ENCODE measurements at places on chromosomes 7 and 10.

DNA sequence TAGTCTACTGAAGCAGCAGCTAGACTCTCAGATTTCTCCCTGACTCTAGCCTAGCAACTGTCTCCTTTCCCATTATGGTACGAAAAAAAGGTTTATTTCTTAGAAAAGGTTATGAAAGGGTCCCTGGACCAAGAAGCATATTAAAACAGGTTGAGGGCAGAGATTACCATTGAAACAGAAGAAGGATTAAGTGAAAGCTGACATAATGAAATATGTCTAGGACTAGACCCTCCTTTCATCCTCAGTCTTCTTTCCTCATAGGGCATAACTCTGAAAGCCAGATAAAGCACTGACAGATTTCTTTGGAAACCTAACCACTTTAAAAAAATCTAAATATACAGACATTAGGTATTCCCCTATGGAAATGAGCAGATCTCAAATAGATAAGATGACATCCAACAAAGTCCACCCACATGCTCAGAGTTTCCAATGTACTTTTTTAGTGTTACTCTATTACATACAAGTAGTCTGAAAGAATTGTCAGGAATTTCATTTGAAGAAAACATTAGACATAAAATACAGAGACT lies 58.6 kb downstream of the JMJD1C start:
- no peak for DNase-seq

DNA sequence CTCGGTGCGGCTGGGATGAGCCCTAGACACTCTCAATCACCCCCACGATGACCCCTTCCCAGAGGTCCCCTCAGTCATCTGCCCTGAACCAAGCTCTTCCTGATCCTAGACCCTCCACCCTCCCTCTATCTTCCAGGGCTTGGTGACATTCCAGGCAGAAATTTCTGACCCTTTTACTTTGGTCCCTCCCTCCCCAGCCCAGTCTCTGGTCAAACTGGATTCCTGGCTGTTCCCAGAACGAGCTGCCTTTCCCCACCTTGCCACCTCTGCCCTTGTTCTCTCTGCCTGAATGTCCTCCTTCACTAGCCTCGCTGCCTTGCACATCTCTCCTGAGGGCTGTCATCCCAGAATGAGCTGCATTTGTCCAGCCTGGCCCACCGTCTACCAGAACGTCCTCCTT lies 1.3 kb upstream of the CLDN4 start:
- no peak for DNase-seq

GRCh38 chr7:137882261-137882668 lies 35.5 kb upstream of the DGKI start:
- no peak for DNase-seq

GRCh38 chr10:13784067-13784466 lies 197.3 kb downstream of the PRPF18 start:
- no peak for DNase-seq

GRCh38 chr7:128113839-128114238 lies 82.6 kb upstream of the LRRC4 start:
- DNase-seq: no peak

DNA sequence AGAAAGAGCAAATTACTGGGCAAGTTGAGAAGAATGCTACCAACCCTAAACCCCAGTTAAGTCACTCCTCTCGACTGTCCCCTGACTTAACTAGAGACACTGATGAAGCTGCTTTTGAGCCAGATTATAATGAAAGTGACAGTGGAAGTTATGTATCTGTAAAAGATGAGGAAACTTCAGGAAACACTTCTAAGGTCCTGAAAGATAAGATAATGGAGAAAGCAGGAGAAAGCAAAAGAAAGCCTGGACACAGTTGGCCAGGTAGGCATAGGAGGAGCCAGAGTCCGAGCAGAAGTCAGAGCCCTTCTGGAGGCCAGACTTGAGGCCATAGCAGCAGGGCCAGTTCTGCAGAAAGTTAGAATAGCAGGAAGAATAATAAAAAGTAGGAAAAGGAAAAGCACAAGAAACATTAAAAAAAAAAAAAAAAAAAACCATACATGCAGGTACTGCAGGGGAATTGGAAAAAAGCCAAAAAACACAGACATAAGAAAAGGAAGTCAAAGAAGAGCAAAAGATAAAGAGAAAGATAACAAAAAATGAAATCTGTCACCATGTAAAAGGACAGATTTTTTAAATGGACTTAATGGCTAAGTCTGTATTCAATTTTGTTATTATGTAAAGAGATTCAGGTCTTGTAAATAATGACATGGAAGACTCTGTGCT lies 101.0 kb upstream of the KCNMA1 start:
- DNase-seq: no peak

- no peak for DNase-seq
These were observed at the start of gene NKX6-2 for GRCh38 chr10:132785723-132786475. Gene NKX6-2, minus strand, starts transcription at chr10:132786147. Its CDS starts 199 bp downstream, at chr10:132785948.

- peak; percentile 65 for DNase-seq
These were observed 141.7 kb downstream of the AUTS2 start for GRCh38 chr7:69739931-69740431.

DNA sequence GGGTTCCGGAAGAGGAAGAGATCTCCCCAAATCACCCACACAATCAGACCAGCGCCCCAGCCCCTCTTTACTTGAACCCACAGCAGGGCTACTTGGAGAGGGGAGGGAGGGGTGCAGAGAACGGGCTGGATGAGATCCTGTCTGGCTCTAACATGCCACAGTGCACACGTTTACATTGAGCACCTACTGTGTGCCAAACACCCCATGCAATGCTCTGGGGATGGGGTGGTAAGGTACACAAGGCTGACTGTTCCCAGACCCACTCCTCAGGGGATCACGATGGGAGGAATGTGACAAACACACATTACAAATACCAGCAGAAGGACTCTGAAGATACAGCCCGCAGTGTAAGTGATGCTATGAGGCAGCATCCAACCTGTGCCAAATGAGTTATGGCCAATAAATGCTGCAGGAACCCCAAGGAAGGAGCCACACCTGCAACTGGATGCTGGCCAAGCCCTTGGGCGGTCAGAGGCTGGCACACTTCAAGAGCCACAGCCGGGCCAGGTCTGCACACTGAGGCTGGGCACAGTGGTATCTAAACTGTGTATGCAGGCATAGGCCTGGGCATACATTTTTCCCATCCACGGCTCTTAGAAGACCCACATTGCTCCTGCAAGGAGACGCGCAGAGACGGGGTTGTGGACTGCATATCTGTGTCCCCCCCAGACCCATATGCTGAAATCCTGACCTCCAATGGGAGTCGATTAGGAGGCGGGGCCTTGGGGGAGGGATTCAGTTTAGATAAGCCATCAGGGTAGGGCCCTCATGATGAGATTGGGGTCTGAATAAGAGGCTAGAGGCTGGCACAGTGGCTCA lies 6.4 kb downstream of the SPOCK2 start:
- no peak for DNase-seq

DNA sequence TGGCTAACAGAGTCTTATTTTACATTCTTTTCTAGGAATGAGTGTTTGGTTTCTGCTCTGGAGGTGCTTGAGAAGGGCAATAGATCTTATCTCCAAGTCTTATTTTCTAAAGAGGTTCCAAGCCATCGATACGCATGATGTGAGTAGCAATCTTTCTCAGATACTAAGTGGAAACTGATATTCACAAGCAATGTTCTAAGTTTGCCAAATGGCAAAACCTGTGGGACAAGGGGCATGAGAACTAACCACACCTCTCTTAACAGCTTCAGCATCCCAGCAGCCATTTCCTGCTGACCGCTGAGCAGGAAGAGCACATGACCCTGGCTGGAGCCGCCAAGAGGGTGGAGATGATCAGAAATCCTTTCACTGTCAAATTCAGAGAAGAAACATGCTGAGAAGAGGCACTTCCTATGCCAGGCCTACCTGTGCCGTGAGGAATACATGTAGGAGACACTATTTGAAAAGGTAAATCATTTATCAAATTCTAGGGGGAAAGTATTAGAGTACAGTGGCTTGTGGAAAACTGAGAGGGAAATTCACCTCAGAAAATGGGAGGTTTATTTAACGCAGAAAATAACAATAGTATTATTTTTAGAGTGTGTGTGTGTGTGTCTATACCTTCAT lies 35.2 kb downstream of the CCDC71L start:
- no peak for DNase-seq

GRCh38 chr10:11877591-11877905 lies 54.4 kb downstream of the PROSER2 start:
- no peak for DNase-seq

- no peak for DNase-seq
These were observed 45.0 kb downstream of the DNMBP start for GRCh38 chr10:99964791-99965190.

GRCh38 chr7:110308791-110309190 lies 782.1 kb upstream of the LRRN3 start:
- no peak for DNase-seq

GRCh38 chr10:6885284-6885683 lies 305.2 kb upstream of the PRKCQ start:
- no peak for DNase-seq

- no peak for DNase-seq
These were observed 95.5 kb downstream of the CELF2 start for GRCh38 chr10:11113156-11113555.

GRCh38 chr10:63763744-63764143 lies 242.5 kb downstream of the REEP3 start:
- no peak for DNase-seq

GRCh38 chr7:51080622-51081269 lies 235.9 kb downstream of the COBL start:
- DNase-seq: no peak

DNA sequence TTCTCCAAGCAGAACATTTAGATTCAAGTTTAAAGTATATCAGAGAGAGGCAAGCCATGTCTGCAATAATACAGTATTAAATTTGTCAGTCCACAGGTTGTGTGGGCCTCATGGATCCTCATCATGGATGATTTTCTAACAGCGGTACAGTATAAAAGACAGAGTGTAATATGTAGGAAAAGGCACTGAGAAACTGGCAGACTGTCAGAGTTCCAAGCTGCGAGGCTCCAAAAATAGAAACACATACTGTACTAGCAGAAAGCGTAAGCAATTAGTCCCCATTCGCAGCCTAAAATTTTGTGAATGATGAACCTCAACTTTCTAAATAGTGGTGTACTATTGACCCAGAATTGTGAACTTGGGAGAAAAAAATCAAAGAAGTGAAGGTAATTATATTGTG lies 933.3 kb downstream of the XPNPEP1 start:
- no peak for DNase-seq

DNA sequence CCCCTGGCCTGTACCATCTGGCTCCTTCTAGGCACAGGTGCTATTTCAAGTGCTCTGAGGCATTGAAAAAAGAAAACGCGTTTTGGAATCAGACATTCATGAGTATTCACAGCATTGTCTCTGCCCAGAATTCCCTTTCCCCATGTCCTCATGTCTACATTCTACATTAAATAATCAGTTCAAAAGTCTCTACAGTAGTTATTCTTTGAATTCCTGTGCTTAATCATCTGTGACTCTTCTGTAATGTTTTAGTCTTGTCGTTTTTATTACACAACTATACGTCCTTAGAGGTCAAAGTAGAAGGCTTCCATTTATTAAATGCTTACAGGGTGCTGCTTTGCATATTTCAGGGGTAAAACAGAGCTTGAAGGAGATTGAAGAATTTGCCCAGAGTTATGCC lies 95.7 kb downstream of the BICC1 start:
- DNase-seq: no peak

- DNase-seq: no peak
These were observed 9.9 kb upstream of the OR9A4 start for GRCh38 chr7:141906285-141906684.

DNA sequence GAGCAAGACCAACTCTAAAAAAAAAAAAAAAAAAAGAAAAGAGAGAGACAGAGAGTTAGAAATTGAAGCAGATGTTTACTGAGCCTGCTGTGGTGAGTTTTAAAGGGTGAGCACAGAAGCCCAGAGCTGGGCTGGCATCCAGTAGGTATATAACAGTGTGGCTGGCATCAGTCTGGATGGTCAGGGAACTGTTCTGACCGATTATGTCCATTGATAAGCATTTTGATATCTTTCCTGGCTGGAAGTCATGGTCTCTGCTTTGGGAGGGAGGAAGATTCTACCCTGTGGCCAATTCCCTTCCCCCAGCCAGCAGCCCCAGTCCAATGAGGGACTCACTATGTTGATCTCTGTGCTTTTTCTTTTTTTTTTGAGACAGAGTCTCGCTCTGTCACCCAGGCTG lies 65.2 kb upstream of the PODXL start:
- no peak for DNase-seq

- no peak for DNase-seq
These were observed 6.8 kb upstream of the TBRG4 start for GRCh38 chr7:45118292-45118691.

DNA sequence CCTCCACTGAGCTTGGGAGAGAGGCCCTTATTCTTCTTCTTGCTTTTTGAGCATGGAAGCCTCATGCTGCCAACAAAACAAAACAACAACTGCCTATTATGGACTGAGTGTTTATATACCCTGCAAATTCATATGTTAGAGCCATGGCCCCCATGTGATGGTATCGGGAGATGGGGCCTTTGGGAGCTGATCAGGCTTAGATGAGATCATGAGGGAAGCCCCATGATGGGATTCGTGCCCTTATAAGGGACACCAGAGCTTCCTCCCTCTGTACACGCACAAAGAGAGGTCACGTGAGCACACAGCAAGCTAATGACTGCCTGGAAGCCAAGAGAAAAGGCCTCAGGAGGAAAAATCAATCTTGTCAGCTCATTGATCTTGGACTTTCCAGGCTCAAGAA lies 235.0 kb downstream of the FANK1 start:
- no peak for DNase-seq

DNA sequence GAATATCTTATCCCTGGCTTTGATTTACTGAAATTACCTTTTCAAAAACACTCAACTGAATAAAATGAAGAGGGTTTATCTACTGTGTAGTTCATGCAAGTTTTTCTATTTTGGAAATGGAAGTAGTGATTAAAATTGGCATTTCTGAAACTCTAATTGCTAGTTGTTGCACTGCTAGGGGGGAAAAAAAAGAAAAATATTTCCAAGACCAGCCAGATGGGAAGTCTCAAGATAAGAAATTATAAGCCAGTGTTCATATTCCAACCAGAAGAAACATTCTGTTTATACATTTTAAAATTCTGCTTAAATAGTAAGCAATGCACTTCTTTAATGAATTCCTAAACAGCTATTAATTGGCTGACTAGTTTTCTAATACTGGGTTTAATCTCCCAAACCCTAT lies 9.4 kb upstream of the ADO start:
- no peak for DNase-seq

DNA sequence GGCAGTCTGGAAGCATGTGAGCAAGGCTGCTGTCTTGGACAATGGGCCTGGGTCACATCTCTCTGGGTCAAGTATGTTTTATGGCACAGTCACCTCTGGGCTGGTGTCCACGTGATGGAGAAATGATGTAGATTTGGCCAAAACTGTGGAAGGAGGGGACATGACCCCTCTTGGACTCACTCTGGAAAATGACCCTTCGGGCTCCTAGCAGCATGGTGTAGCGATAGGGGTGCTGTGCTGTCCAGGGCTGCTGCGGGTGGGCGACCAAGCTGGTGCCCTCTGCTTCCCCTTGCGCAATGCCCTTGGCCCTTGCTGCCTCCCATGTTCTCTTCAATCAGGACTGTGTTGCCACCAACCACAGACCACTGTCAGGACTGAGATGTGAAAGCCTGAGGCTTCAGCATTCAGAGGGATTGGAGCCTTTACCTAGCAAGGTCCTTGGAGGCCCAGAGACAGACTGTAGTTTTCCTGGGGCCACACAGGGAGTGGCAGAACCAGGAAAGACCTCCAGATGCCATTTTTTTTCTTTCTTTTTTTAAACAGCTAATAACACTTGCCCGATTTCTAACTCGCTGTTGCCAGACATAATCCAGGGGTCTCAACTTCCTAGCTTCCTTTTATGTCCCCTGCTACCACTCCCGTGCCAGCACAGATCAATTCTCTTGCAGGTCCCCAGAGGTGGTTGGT lies 6.1 kb downstream of the CYP26A1 start:
- DNase-seq: no peak
